ENCODE measurements at places on chromosomes 4 and X.

DNA sequence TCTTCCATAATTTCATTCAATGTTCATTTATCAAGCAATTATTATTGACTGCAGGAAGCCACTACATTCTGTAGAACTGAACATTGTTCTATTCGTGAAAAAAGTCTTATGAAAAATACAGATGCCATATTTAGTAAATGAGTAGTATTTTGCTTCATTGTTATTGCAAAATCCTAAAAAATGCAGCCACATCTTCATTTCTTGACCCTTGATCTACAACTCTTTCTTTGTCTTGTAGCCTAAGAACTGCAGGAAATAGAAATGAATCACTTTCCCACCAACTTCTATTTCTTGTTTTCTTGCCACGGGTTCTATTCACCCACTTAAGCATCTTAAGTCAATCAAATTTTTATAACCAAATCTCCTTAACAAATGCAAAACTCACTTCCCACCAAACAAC lies 63.3 kb downstream of the KCNIP4 start:
- no peak for DNase-seq

DNA sequence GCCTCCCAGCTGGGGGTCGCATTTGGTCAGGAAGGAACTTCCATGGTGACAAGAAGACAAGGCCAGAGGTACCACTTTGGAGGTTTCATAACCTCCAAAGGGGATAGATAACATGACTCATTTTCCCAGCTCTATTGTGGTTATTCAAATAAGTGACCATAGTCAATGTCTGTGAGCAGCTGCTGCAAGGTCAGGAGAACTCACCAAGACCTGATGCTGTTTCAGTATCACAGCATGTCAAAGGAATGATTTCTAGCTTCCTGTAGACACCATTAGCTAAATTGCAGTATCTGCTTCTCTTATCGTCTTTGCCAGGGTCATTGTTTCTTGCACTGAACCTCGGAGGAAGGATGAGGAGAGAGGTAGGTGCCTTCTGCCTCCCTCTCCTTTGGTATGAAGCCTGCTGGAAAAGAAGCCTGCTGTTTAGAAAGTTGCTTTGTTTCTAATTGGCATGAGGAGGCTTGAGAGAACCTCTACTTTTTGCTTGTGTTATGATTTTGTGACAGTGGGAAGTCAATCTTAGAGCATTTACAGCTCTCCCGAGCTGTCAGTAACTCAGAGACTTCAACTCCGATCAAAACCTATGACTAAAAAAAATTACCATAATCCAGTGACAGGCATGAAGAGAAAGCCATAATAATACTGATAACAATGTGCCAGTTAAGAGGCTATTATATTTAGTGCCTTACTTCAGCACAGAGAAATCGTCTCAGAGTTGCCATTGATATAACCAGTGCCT lies 38.0 kb upstream of the GATB start:
- DNase-seq, result no peak

GRCh38 chrX:133771086-133771646 lies 214.2 kb downstream of the GPC3 start:
- no peak for DNase-seq

DNA sequence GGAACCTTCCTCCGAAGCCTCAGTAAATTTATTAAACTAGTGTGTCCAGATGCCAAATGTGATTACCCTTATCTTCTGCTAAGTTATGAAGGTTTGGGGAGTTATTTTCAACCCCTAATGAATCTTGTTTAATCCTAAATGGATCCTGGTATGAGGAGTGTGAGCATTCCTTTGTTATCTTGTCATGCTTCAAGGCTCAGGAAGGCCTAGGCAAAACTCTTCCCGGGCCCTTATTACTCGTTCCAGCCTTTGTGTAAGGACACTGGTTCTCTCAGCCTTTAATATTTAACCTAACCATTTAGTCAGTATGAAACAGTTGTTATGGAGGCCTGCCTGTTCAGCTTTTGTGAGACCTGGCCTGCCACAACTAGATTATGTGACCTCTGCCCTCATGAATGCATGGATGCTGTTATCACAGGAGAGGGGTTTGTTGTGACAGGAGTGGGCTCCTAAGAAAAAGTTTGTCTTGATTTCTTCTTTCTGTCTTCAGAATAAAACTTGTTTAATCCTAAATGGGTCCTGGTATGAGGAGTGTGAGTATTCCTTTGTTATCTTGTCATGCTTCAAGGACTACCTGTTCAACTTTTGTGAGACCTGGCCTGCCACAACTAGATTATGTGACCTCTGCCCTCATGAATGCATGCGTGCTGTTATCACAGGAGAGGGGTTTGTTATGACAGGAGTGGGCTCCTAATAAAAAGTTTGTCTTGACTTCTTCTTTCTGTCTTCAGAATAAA lies 181.7 kb downstream of the SLC39A8 start:
- no peak for DNase-seq

DNA sequence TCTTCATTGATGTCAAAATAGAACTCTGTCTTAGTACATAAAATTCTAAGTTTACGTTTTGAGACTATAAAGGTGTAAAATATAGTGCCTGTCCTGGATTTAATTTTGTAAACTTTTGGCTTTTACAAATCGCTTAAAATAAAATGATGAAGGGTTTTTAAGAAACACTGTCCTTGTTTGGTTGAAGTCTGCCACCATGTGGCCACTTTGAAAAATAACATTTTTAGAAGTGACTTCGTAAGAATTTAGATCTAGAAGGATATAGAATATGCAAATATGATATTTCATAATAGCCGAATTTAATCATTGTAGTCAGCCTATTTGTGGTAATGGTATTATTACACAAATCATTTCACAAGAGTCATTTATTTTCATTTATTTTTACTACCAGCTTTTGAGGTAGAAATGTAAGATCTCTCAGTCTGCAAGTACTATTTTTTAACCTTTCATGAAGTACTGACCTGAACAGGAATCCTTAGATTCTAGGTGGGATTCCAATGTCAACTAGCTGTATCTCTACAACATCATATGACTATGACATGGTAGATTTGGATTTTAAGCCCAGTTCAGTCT lies 31.0 kb upstream of the FAT4 start:
- DNase-seq, result no peak

DNA sequence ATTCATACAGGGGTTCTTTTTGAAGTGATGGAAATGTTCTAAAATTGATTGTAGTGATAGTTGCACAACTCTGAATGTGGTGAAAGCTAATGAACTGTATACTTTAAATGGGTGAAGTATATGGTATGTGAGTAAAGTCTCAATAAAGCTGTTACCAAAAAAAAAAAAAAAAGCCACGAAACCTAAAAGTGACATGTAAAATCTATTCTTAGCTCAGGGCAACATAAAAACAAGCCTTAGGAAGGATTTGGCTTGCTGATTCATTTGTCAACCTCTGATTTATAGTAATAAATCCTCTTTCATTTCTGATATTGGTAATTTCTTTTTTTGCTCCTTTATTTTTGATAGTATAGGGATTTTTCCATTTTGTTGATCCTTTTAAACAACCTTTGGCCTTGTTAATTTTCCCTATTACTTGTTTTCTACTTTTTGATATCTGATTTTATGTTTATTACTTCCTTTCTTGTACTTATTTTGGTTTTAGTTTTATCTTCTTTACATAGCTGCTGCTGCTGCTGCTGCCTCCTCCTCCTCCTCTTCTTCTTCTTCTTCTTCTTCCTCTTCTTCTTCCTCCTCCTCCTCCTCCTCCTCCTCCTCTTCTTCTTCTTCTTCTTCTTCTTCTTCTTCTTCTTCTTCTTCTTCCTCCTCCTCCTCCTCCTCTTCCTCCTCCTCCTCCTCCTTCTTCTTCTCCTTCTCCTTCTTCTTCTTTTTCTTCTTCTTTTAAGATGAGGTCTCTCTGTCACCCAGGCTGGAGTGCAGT lies 79.4 kb downstream of the ADGRG4 start:
- no peak for DNase-seq

DNA sequence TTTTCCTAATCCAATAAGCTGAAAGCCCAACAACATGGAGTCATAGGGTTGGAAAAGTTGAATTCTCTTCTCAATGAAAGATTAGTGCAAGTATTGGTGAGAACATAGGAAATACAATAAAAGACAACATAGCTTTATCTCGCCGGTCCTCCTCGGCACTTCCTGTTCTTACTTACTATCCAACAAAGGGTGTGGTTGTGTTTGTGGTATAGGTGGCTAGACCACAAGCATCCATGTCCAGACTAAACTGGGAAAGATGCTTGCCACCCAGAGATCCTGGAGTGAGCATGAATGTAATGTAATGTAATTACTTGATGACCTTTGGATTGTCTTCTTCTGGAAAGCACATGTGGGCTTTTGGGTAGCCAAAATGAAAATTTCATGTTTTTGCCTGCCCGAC lies 223.8 kb downstream of the CPE start:
- DNase-seq, result no peak

- no peak for DNase-seq
Measured at GRCh38 chrX:65587616-65588526, 53.3 kb upstream of the LAS1L start.

DNA sequence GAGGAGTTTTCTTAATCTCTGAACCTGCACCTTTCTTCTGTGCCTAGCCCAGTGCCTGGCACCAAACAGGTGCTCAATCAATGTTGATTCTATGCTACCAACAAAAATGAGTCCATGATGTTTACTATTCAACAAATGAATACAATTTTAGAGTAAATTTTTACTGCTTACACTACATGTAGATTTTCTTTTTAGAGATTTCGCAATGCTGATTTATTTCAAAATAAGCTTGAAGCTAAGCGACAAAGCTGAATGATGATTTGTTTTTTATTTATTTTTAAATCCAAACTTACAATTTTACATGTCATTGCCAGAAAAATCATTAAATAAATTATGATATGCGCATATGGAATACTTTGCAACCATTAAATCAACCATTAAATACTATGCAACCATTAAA lies 55.7 kb downstream of the AR start:
- DNase-seq, result no peak

- no peak for DNase-seq
Measured at GRCh38 chrX:44019911-44020310, 46.7 kb upstream of the NDP start.

- no peak for DNase-seq
Measured at GRCh38 chrX:13747836-13748235, 13.3 kb downstream of the OFD1 start.

GRCh38 chr4:174423257-174423944 lies 98.9 kb downstream of the HPGD start:
- no peak for DNase-seq

- DNase-seq, result no peak
Measured at GRCh38 chrX:40096395-40097091, 1.2 kb downstream of the BCOR start.

DNA sequence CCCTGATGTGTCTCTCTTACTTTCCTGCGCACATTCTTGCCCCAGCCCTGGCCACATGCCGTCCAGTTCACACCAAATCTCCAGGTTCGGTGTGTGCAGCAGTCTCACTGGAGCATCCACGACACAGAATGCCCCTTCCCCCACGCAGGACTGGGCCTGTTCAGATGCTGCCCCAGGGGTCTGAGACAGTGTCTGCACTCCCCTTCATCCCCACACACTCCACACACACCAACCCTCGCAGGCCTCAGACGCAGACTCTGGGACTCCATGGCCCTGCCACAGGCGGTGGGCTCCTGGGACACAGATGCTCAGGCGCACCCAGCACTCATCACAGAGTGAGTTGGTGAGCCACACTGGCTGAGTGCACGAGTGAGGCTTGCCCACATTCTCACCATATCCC lies 83.9 kb downstream of the AFAP1 start:
- DNase-seq, result no peak

DNA sequence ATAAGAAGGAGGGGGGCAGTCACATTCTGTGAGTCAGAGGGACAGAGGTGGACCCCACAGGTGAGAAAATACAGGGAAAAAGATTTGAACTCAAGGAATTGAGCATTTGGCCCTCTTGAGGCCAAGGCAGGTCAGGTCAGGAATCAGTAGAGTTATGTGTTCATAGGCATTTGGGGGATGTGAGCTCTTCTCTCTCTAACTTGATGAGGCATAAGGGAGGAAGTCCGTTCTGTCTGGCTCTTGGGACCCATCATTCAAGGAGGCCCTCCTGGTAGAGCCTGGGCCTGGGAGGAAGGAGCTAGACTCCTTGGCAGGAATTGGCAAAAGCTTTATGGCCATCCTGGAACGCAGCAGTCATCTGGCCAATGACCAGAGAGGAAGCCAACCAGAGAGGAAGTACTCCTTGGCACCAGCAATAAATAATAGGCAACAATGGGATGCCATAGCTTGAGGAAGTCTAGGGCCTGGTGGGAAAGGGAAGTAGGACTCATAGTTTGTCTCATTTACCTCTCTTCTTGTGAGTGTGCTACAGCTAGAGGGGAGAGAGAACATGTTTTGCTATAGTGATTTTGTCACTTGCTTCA lies 53.0 kb downstream of the MSN start:
- DNase-seq, result no peak

DNA sequence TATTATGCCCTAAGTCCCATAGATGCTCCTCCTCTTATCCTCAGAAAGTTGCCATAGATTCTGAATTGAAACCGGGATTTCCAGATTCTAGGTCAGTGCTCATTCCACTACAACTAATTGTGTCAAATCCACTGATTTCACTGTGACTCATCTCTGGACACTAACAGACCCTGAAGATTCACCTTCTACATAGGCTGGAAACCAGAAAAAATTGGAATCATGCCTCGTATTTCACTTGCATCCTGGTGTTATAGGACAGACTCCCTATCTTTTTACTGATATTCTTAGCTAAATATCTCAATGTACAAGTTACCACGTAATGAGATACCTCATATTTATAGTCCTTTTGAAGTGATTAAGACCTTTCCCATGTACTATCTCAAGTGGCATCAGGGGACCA lies 36.7 kb downstream of the CLNK start:
- no peak for DNase-seq

DNA sequence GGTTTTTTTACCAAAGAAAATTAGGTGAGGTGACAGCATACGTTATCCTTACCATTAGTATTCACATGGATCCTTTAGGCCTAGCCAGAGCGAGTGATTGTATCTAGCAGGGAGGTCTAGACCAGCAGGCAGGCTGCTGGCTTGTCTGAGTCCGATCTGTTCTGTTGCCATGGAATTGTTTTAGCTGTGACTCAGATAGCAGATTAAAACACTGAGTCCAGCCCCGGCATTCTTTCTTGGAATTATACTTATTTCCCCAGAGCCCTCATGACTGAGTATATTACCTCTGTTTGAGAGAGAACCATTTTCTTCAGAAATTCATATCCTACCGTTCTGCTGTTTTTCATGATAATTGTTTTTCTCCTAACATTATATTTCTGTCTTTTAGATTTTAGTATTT lies 37.4 kb downstream of the OCRL start:
- DNase-seq, result no peak

Data from progenitor cell of endocrine pancreas (in vitro differentiated cells).